Stimulated activated CD8-positive, alpha-beta memory T cell treated with anti-CD3 and anti-CD28 coated beads, Interleukin-12 subunit alpha, Interleukin-12 subunit beta, amount 100 ng/mL, for 4 hours (primary cell): ENCODE measurements at places on chromosomes 5 and 9.

DNA sequence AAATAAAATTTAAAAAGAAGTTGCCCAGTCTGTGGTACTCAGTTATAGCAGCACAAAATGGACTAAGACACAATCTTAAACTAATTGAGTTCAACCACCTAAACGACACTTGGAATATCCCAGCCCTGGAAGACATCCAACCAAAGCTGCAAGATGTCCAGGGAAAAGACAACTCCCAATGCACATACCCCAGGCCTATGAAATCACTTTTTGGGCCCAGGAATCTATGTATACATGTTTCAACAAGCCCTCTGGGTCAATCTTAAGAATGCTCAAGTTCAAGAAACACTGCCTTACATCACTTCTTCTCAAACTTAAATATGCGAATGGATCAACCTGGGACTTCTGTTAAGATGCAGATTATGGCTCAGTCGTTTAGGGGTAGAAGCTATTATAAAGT lies 148.6 kb downstream of the ELAVL2 start:
- DNase-seq, result no peak

GRCh38 chr5:142779163-142779840 lies 9.1 kb downstream of the ARHGAP26 start:
- no peak for DNase-seq

DNA sequence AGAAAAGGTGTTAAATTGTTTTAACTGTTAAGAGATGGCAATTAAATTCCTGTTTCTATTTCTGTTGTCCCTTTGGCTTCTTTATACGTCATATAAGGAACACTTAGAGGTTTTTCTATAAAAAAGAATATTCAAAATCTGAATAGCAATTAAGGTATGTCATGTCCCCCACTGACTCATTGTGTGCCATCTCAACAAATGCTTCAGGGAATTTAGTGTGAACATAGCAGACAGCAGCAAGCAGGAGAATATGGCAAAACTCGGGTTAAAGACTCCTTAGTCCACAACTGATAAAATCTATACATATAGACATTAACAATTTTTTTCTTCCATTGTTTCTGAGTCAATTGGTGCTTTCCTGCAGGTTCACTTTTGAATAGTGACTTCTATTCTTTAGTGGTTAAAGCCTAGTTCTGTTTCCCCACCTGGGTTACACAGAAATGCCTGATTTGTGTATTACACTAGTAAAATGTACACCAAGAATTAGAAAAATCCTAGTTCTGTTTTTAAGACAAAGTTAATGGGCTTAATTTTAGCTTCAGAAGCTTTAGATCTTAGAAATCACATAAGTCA lies 17.9 kb upstream of the RPS23 start:
- DNase-seq, result no peak

- DNase-seq, result no peak
Observed at GRCh38 chr5:158373608-158374395, 514.9 kb upstream of the CLINT1 start.

- DNase-seq, result no peak
Observed at GRCh38 chr5:66904189-66904588, 292.4 kb downstream of the CD180 start.

- DNase-seq, result no peak
Observed at GRCh38 chr9:134304261-134304660, 22.0 kb upstream of the RXRA start.

- DNase-seq, result no peak
Observed at GRCh38 chr5:63409737-63410136, 552.5 kb downstream of the HTR1A start.

GRCh38 chr5:151925340-151925739 lies 689 bp upstream of the GLRA1 start:
- DNase-seq, result no peak

DNA sequence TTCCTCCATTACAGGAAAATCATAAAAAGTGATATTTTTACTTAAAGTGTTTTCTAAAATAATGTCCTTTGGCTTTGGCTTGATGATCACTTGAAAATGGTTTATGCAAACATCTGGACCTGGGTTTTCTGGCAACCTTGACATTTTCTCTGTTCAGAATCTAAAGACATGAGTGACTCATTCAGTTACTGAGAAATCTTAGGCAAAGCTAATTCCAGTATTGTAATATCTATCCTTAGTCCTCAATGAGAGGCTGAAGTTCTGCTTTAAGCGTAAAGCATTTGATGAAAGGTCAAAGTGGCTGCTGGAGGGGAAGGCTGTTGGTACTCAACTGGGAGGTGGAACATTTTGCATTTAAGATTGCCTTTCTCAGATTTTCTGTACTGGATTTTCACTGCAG lies 2.3 kb downstream of the MAN2A1 start:
- DNase-seq, result no peak

DNA sequence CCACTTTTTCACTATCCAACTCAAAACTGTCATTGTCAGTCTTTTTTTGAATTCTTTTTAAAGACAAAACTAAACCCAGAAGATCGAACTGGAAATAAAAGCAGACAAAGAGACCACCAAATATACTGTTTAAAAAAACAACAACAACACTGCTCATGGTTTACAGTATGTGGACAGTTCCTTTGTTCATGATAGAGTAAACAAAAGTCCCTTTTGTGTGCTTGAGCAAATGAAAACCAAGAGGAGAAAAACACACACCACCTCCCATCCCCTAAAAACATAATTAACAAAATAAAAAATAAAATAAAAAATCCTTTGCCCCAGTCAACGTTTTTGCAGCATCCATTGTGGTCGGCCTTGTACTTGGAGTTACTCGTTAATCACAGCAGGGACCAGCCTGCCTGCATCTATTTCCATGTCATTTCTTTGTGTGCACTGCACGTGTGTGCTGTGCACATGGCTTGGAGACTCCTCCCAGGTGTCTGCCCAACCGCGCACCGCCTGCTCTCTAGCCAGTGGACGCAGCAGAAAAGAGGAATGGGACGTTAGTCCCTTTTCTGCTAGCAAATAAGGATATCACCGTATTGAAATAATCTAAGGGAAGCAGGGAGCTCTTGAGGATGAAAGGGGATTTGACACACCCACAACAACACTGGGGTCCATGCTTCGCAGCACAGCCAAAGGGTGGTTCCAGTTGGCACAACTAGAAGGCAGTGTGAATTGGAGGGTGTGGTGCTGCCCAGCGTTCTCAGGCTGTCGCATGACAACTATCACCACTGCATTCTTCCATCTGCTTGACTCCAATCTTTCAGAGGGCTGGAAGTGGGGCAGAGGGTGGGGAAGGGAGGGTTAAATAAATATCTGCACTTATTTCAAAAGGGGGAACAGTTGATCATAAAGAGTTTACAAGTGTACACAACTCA lies 130.0 kb downstream of the SEMA6A start:
- DNase-seq, result no peak

DNA sequence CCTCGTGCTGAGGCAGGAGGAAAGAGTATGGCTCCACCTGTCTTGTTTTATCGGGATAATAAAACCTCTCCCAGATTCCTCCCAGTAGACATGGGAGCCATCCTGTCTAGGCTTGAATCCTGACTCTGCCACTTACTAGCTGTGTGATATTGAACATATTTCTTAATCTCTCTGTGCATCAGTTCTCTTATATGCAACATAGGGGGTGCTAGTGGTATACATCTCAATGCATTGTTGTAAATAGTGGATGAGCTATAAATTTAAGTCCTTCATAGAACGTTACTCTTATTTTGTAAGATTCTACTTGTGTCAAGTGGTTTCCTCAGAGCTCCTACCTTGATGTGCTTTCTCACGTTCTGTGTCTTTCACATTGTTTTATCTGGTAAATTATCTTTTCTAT lies 417.7 kb upstream of the POU5F2 start:
- no peak for DNase-seq

- no peak for DNase-seq
Observed at GRCh38 chr9:12790001-12790400, 15.2 kb downstream of the LURAP1L start.

DNA sequence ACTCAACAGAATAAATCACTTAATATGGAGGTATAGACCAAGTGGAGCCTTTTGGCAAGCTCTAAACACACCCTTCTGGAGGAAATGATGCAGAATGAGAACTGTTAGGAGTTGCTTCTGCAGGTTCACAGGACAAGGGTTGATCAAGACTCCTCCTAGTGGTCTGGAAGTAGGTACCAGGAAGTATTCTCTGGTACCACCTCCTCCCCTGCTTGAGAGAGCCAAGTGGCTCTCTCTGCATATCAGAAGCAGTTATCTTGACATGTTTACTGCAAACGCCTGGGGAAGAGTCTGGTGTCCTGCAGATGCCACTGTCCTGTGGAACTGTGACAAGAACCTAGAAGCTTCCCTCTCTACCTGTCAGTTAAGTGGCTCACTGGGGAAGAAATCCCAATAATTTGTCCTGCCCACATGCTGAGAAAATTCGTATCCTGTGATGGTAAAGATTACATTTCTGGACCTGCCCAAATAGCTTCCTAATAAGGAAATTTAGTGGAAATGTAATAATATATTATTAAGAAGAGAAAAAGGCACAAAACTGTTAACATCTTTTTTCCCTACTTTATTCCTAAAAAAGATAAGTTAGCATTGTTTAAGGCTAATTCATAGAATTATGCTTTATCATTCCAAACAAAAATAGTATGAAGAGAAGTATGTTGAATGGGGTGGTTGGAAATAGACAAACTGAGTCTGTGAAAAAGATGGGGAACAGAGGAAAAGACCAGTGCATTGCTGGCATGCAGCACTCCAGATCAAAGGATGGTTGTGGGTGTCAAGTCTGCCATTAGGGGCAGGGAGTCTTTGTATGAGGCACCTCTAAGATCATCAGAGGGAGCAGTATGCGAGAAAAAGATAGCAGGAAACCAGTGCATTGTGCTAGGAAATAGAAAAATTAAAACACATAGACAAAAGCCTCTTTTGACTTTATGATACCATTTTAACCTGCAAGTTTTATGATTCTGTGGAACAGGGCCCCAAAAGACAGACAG lies 118.8 kb downstream of the CDC42SE2 start:
- DNase-seq, result no peak

- DNase-seq, result no peak
Observed at GRCh38 chr9:136561779-136562178, 15.9 kb upstream of the NOTCH1 start.

DNA sequence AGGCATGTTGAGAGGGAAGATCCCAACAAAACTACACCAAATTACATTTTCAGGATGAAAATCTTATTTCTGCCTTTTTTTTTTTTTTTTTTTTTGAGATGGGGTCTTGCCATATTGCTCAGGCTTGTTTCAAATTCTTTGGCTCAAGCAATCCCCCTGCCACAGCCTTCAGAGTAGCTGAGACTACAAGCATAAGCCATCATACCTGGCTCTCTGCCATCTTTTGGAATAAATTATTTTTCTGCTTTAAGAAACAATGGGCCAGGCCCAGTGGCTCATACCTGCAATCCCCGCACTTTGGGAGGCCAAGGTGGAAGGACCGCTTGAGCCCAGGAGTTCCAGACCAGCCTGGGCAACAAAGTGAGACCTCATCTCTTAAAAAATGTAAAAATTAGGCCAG lies 14.3 kb downstream of the AFF4 start:
- DNase-seq, result no peak

DNA sequence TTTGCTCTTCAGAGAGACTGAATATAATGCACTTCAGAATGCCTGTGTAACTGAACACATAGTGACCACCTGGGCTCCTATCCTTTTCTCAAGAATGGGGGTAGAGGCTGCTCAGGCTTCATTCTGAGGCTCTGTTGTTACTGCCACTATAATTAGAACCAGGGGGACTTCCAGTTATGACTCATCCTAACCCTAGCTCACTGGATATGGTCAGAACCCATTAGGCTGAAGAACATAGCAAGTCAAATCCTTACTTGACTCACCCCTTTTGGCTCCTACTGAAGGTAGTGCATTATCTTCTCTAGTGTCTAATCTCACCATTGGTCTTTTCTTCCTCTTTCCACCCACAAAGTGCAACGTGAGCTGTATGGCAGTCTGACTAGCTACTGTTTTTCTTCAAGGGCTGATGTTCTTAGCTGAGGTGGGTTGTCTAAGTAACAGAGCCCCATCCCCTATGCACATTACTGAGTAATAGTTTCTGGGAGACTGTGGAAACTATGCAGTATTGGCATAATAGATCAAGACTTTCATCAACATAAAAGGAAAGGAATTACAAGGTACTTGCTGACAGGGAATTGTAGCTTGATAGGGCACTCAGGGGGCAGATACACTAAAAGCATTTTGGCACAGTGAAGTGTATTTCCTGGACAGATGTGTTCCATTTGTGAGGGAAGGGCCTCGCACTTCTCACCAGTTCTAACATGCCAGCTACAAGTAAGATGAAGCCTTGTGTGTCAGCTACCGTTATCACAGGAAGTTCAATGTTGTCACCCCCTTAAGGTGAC lies 431.0 kb upstream of the MEF2C start:
- no peak for DNase-seq
